Stimulated activated CD4-positive, alpha-beta T cell treated with anti-CD3 and anti-CD28 coated beads, Interleukin-4, amount 100 ng/mL, for 24 hours (primary cell): ENCODE measurements at places on chromosomes 16 and 17.

DNA sequence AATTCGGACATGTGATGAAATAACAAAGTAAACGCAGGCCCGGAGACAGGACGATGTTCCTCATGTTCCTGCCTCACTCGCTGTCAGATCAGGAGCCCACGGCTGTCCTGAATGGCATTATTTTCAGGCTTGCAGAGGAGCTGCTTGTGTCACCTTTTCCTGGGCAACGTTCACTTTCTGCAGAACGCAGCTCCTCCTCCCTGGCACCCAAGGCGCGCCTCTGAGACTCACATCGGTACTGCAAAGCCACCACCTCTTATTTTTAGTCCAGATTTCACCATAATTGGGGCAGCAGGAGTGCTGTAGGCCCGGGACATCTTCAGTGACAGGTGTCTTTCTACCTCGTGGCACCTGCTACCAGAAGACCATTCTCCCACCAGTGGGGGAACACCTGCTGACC, 8.0 kb upstream of the C16orf96 start:
- no peak for DNase-seq

GRCh38 chr17:12395733-12396354, 269.8 kb upstream of the MYOCD start:
- DNase-seq = no peak

- DNase-seq = no peak
Measured at GRCh38 chr16:2467528-2468232, 3.4 kb upstream of the NTN3 start.

DNA sequence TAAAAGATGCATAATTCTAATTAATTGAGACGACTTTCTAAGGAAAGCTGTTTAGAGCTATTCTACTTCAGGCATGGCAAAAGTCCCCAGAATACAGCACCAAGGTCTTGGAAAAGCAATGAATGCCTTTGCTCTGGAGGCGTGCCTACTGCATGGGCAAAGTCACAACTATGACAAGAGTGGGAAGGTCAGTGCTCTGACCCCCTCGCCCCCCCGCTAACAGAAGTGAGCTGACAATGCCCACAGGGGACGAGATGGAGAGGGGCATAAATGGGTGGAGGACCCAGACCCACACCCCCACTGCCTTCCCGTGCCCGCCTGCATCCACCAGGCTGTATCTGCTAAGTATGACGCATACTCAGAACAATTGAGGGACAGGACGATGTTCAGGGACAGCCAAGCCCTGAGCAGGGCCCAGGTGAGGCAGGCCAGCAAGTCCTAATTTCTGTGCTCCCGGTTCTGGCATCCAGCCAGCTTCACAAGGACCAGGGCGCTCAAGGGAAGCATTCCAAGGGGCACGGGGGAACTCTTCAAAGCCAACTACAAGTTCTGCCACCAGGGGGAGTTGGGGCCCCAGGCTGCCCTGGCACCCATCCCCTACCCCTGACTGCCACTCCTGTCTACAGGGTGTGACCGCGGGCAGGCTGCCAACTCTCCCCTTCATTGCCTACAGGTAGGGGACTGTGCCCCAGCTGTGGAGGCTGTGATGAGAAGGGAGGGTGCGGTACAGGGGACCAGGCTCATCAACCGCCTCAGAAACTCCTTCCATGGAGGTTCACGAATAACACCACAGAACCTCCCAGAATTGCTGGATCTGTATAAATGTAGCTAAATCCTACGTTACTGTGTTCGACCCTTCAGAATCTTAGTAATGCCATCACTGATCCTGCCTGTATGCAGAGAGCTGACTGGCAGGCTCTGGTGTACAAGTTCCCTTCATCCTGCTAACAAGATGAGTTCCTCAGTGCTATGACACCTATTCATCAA, 20.8 kb downstream of the NPRL3 start:
- peak; percentile 69 for DNase-seq

- no peak for DNase-seq
Measured at GRCh38 chr16:7217797-7218196, 114.8 kb upstream of the RBFOX1 start.

GRCh38 chr17:59311051-59311468, 20.4 kb upstream of the YPEL2 start:
- DNase-seq = peak; percentile 50

- no peak for DNase-seq
Measured at GRCh38 chr17:7824021-7824924, 9.7 kb upstream of the KDM6B start.

DNA sequence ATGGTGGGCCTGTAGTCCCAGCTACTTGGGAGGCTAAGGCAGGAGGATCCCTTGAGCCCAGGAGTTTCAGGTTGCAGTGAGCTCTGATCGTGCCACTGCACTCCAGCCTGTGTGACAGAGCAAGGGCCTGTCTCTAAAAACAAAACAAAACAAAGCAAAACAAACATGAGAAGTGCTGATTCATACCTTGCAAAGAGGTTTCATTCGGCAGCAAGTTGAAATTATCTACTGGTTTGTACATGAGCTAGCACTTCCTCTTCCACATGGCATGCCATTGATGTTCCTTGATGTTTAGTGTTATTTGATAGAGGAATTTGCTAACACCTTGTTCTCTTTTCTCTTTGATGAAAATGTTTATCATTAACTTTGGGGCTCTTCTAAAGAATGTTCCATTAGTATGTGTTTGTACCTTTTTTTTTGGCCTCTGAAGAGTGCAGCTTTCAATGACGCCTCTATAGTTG, 50.6 kb downstream of the SPECC1 start:
- DNase-seq = no peak
